Hematopoietic multipotent progenitor cell treated with erythropoietin and hydrocortisone succinate and interleukin-3 and kit ligand, for 8 days (in vitro differentiated cells): ENCODE measurements at places on chromosomes 3 and 15.

- DNase-seq = no peak
These were observed 46.1 kb downstream of the RFTN1 start for GRCh38 chr3:16467393-16467792.

- DNase-seq = no peak
These were observed 711.5 kb upstream of the LMCD1 start for GRCh38 chr3:7790141-7790540.

GRCh38 chr3:140541975-140542653, 135.8 kb upstream of the TRIM42 start:
- DNase-seq = no peak

DNA sequence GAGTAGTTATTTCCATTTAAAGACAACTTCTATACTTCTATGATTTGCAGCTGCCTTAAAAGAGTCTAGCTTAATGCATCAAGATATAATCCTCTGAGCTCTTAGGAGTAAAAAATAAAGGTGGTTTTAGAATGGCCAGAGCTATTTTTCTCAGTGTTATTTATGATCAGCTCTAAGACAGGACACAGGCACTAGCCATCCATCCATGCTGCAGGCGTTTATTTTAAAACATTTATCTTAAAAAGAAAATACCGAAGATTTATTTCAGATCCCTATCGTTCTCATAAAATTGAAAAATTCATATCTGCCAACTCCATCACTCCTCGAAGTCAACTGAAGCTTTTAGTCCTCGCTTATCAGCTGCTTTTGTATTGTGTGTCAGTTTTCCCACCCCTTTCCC, 243.5 kb downstream of the CLSTN2 start:
- DNase-seq = no peak
